ENCODE measurements at places on chromosomes 13 and 19.

- DNase-seq, result no peak
These were observed 7.1 kb upstream of the PEAK3 start for GRCh38 chr19:2288818-2289713.

DNA sequence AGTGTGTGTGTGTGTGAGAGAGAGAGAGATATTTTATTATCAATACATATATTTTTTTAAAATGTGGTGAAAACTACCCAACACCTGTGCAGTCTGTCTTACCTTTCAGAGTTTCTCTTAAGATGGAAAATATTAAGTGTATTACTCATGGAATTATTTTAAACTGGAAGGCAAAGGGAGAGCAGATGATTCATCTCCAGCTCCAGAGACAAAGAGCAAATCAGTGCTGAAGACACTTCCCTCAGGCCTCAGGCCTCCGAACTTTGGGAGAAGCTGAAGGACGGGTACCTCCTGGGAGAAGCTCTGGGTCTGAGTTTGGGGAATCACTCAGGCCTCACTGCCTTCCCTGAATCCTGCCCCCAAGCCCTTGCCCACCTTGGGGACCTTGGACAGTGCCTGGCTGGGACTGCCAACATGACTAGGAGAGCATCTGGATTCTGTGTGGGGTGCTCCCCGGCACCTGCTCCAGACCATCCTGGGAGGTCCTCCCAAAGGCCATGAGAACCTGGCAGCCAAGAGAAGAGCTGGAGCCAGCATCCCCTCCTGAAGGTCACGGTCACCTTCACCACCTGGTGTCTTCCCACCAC lies 170.4 kb upstream of the UBL3 start:
- DNase-seq, result no peak

- no peak for DNase-seq
These were observed 35.6 kb upstream of the TPTE2 start for GRCh38 chr13:19596960-19597361.

DNA sequence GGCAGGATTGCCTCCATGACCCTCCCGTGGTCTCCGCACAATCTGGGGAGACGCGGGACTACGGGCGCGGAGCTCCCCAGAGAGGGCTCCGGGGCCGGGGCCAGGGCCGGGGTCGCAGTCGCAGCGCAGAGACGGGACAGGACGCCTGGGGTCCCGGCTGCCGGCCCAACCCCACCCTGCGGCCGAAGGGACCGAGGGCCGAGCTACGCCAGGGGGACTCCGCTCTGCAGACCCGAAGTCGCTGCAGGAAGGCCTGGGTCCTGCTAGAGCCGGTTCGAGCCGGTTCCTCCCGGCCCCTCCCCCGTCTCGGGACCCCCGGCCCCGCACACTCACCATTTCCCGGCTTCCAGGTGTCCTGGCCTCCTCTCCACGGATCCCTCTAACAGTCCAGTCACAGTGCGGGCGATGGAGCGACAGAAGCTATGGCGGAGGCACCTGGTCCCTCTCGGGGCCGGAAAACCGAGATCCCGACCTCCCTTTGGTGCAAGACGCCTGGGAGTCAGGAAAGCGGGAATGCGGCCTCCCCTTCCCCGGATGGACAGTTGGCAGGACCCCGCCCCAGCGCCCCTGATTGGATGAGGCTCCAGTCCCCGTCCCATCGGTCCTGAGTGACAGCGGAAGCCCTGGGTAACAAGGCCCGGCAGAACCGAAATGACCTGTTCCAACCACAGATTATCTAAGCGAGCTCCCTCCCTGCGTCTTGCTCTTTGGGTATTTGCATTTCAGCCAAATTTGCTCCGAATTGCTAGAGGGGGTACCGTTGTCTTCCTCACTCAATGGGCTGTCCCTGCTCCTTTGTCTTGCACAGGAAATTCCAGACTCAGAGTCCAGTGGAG lies at the start of gene ZNF625:
Gene ZNF625, minus strand, starts transcription at position 512 of the 836 bp plus-strand sequence. Its CDS starts 176 bp downstream, at position 336.
- DNase-seq, result peak; percentile 89

GRCh38 chr13:112781287-112781686 lies 91.4 kb downstream of the ATP11A start:
- peak; percentile 22 for DNase-seq

GRCh38 chr13:33236021-33236420 lies 49.5 kb downstream of the STARD13 start:
- no peak for DNase-seq

- no peak for DNase-seq
These were observed 432.2 kb upstream of the ZNF507 start for GRCh38 chr19:31913103-31913661.

DNA sequence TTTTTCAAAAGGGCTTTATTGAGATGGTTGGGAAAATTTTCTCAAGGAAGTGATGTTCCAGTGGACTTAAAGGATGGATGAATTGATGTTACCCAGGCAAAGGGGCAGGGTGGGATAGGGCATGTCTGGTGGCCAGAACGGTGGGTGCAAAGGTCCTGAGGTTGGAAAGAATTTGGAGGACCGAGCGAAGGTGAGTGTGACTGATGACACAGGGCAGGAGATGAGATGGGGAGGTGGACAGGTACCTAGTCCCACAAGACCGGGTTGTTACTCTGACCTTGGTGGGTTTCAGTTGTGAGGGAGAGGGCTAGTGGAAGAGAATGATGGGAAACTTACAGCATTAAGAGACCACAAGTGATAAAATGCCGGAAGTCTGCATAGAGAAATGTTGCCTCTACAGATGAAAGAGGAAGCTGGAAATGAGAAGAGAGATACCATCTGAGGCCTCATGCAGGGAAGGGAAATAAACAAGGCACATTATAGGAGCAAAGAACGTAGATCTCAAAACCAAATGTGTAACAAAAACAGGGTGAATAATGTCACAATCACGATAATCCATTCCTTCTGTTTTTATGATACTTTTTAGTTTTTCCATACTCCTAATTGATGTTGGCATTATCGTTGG lies 4.5 kb downstream of the ADGRE1 start:
- DNase-seq, result peak; percentile 30

DNA sequence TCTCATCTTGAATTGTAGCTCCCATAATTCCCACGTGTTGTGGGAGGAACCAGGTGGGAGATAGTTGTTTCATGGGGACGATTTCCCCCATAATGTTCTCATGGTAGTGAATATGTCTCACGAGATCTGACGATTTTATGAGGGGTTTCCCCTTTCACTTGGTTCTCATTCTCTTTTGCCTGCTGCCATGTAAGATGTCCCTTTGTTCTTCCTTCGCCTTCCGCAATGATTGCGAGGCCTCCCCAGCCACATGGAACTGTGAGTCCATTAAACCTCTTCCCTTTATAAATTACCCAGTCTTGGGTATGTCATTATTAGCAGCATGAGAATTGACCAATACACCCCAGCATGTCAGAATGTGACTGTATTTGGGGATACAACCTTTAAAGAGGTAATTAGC lies 3.9 kb upstream of the FPR1 start:
- no peak for DNase-seq

DNA sequence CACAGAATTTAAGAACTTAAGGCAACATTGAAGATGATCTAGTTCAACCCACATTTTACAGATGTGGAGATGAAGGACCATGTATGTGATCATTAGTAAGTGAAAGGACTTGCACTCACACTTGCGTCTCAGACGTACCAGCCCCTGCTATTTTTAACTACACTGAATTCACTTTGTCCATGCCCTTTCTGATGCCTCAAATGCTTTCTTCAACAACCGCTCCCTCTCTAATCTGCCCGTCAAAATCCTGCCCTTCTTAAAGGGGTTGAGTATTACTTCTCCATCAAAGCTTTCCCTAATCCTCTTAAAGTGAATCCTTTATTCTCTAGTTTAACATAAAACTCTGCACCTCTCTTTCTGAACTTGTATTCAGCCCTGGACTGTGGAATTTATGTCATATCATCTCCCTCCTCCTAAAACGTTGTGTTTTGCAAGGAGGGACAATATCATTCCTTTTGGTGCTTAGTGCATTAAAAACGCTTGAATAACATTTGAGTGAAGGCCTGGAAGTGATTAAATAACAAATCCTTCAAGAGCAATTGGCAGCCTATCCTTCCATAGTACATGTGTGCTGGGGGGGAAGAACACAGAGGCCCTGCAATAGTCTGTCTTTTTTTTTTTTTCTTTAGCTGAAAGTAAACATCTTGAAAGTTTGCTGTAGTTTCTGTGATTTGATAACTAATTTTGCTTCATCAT lies 493.3 kb downstream of the LMO7 start:
- no peak for DNase-seq

- no peak for DNase-seq
These were observed 135.2 kb downstream of the PCDH9 start for GRCh38 chr13:67094952-67095351.

GRCh38 chr19:50384685-50385535 lies 763 bp downstream of the POLD1 start:
- no peak for DNase-seq

GRCh38 chr13:44389060-44389666 lies 15.5 kb downstream of the SERP2 start:
- DNase-seq, result no peak

DNA sequence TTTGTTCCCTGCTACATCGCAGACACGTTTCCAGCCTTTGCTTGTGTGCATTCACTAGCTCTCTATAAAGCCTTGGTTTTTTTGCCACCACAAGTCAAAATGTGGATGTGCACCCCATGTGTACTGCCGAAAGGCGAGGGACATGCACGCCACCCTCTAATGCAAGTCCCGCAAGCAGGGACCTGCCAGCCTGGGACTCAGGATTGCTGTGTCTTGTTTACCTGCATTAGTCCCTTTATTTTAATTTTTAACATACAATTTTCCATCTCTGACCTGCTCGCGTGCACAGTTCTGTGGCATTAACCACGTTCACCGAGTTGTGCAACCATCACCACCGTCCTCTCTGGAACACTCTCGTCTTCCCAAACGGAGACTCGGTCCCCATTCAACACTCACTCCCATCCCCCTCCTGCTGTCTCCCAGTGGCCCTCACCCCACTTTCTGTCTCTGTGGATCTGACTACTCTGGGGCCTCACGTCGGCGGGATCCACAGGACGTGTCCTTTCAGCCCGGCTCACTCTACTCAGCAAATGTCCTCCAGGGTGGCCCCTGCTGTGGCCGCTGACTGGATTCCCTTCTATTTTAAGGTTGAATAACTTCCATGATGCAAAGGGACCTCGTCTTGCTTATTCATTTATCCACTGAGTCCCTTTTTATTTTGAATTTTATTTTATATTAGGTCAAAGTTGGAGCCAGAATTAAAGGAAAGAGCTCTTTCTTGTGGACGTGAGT lies 58.4 kb downstream of the RASA3 start:
- DNase-seq, result no peak

DNA sequence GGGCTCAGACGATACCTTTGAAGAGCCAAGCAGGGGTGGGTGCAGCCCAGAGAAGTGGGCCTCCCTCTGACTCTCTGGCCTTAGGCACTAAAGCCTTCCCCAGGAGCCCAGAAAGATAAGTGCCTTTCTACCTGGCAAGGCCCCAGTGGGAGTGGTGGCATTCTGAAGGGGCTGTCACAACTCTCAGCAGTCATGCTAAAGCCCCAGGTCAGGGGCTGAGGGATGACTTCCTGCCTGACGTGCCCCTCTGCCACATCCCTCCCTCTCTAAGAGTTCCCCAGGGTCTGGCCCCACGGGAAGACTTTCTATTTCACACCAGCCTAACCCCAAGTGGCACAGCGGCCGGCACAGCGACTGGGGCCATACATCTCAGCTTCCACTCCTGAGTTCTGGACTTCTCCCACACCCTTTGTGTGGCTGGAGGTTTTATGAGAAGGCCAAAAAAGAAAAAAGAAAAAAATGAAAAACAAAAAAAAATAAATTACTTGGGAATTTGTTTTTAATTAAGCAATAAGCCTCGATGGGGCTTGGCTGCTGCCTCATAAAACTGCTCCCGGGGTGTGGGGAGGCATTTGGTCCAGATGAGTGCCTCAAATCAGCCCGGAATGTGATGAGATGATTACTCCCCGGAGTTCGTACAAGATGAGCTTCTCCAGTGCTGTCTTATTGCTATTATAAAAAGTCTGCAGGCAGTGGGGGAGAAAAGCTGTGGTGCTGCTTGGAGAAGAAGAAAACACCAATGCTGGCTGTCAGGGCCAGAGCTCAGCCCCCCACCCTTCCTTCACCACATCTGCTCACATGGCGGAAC lies 28.5 kb upstream of the PLEKHF1 start:
- DNase-seq, result no peak

DNA sequence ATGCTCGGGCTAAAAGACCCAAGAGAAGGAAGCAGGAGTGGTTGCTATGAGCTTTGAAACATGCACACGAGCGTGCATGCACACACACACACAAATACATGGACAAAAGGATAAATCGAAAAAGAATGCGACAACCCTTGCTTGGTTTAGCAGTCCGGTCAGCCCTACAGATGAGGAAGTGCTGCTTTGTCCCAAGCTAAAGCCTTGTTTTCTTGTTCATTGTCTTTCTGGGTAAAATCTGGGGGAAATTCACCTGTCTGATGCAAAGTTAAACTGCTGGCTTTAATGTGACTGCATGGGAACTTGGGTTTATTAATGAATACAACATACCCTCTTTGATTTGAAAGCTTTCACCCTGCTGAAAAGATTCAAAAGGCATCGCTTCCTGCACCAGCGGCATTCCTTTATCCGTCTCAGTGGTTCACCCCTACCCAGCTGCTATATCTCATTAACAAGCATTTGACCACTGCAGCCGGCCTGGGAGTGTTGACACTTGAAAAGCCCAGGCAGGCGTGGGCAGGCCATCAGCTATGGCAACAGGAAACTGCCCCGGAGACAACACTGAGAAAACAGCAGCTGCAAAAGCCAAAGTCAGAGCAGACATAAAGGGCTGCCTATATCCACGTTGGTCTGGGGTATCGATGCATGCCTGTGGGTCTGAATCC lies 301.7 kb downstream of the NDFIP2 start:
- DNase-seq, result no peak

GRCh38 chr13:95382411-95382810 lies 81.2 kb upstream of the ABCC4 start:
- no peak for DNase-seq

- no peak for DNase-seq
These were observed 16.2 kb upstream of the CCNE1 start for GRCh38 chr19:29795461-29796172.

- no peak for DNase-seq
These were observed 716.2 kb upstream of the GPC6 start for GRCh38 chr13:92510416-92510815.

Data from GM13976 (cell line).